Transverse colon (tissue), 4 donors: ENCODE measurements at places on chromosomes 5 and 9. TPM values are rescaled to one million over a fixed set of nuclear protein-coding genes. Genes with fewer than 3 reads are reported as not detected.

DNA sequence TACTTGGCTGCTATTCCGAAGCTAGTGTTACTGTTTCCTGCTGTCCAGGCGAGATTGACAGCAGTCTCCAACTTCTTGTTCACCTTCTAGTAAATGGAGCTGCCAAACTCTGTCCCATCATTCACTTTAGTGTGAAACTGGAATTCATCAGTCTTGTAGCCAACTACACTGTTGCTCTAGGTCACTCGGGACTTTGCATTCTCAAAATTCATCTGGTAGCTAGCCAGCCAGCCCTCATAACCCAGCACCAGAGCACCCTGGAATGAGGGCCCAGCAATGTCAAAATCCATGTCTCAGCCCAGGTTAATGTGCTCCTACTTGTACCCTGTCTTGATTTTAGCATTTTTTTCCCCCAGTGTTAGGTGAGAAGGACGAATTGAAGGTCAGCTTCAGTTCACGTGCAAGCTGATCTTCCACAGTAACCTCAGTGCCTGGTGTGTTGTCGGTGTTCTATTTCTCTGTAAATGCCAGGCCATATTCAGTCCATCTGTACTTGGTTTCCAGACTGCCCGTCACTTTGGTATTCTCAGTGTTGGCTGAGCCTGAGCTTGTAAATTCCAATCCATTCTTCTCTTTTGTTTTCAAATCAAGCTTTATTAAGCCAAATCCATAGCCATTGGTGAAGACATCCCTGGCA is 28.9 kb downstream of the ZNF169 start:
- no peak overlapping the region for H3K27ac ChIP-seq
- H3K36me3 ChIP-seq = peaks cover 2% of the 10 kb centered on the region
- no peak for DNase-seq
- no peaks in the 10 kb centered on the region for H3K27me3 ChIP-seq

DNA sequence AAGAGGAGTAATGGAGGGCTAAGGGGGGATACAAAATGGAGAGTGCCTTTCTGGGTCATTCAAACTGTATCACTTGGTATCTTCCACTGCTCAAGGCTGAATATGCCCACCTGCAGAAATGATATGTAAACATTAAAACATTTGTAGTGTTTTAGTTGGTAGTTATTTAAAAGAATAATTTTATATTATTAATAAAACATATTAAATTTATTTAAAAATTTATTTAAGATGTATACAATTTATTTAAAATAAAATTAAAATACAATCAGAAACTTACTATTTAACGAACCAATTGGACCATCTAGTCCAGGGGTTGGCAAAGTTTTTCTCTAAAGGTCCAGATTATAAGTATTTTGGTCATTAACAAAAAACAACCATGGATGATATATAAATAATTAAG is 308.5 kb downstream of the PLK2 start:
- H3K4me3 ChIP-seq = no peak overlapping the region
- H3K27me3 ChIP-seq = no peaks in the 10 kb centered on the region
- no peaks in the 10 kb centered on the region for H3K4me1 ChIP-seq
- no peak overlapping the region for H3K27ac ChIP-seq
- H3K36me3 ChIP-seq = no peaks in the 10 kb centered on the region

GRCh38 chr9:92938025-92938424 is 9.3 kb upstream of the FGD3 start:
- no peaks in the 10 kb centered on the region for H3K36me3 ChIP-seq
- no peaks in the 10 kb centered on the region for H3K4me1 ChIP-seq
- H3K27ac ChIP-seq = no peak overlapping the region
- no peaks in the 10 kb centered on the region for H3K27me3 ChIP-seq
- no peak for DNase-seq

DNA sequence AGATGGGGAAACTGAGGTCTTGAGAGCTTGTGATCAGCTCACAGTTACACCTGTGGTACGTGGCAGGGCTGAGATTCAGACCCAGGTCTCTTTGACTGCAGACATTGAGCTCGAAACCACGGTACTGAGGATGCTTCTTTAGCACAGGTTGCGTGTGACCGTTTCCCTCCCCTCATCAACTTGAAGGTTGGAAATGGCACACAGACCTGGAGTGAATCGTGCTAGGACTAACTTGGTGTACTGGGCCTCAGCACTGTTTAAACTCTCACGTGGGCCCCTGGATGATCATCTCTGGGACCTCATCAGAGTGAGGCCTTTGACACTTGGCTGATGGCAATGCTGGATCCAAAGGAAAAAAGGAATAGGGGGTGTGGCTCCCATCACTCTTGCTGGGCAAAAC is 106.0 kb downstream of the MVB12B start:
- H3K27me3 ChIP-seq = no peaks in the 10 kb centered on the region
- H3K4me1 ChIP-seq = no peaks in the 10 kb centered on the region
- no peak overlapping the region for H3K4me3 ChIP-seq
- DNase-seq = no peak

The MSMP gene
- total RNA-seq = not detected

DNA sequence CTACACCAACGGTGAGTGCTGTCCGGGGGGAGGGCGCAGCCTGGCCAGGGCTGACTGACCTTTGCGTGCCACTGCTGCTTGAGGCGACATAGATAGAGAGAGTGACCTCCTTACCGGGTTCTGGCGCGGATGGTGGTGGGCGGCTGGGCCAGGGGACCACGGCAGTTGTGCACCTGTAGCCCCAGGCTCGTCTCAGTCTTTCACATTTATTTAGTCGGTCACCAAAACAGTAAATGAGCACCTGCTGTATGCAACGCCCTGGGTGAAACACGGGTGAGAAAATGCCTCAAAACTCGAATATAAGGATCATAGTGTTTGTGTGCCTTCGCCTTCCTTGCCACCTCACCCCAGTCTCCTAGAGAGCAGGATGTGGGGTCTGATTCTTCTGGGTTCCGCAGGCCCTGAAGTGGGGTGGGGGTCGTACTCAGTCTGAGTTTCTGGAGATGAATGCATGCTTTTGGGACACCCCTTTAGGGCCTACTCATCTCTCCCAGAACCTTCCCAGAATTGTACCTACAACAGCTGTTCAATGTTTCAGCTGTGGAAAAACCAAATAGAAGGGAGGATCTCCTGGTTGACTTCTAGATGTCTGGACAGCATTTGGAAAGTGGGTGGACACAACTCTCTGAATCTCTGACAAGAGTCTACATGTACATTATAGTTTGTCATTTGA is 714 bp downstream of the SEC24A start:
- peak overlapping the region; percentile 96 for H3K27ac ChIP-seq
- H3K4me3 ChIP-seq = peak overlapping the region; percentile 79
- peaks cover 37% of the 10 kb centered on the region for H3K4me1 ChIP-seq
- no peaks in the 10 kb centered on the region for H3K36me3 ChIP-seq
- no peaks in the 10 kb centered on the region for H3K27me3 ChIP-seq
- no peak for DNase-seq
